ENCODE measurements at places on chromosomes 5 and 9.
A peak's percentile ranks its signal among the peaks of the same experiment; 100 is the strongest.

DNA sequence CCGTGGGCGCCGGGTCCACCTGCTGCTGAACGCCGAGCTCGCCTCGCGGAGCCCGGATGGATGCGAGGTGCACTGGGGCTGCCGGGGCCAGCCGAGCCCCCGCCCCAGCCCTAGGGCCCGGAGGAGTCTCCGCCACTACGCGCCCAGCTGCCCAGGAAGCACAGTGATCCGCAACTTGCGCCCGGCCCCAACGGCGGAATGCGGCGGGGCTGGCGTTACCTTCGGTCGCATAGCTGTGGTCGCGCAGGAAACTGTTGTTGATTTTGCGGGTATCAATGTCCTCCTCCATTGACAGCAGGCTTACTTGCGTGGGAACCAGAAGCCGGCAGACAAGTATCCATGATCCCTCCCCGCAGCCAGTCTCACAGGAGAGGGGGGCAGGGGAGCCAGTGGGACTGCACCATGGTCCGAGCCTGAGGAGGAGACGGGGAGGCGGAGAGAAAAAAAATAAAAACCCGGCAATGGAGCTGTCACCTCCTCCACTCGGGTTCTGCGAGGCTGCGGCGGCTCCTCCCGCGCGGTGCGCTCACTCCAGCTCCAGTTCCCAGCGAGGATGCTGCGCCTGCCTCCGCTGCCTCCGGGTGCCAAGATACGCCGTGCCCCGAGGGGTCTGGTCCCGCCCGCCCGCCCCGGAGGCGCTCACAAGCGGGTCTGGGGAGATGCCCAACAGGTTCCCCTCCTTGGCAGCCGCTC lies 628 bp downstream of the PPP2R2B start:
- DNase-seq, result no peak

GRCh38 chr5:68898951-68899471 lies 194.8 kb upstream of the SLC30A5 start:
- DNase-seq, result no peak

DNA sequence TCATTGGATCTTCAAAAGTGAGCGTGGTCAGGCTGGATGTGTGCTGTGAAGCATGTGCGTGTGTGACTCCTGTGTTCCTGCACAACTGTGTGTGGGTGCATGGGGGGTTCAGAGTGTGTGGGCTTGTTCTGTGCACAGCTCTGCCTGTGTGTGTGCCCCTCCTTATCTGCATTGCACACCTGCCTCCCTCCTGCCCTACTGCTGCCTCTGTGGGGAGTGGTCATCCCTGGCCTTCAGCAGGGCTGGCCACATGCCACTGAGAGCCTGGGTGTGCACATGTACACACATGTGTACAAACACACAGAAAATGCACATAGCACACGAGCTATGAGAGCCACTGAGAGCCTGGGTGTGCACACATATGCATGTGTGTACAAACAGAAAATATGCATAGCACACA lies 92.1 kb downstream of the CACNA1B start:
- no peak for DNase-seq

DNA sequence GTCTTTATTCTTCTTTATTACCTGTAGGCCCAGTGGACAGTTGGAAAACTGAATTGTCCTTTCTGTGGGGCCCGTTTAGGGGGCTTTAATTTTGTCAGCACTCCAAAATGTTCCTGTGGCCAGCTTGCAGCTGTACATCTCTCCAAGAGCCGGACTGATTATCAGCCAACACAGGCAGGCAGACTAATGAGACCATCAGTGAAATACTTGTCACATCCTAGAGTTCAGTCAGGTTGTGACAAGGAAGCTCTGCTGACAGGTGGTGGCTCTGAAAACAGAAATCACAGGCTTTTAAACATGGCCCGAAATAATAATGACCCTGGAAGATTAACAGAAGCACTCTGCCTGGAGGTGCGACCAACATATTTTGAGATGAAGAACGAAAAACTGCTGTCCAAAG lies 47.9 kb downstream of the RNF180 start:
- no peak for DNase-seq

- DNase-seq, result peak; percentile 4
These were observed 233.8 kb upstream of the TMEM161B start for GRCh38 chr5:88502179-88503040.

DNA sequence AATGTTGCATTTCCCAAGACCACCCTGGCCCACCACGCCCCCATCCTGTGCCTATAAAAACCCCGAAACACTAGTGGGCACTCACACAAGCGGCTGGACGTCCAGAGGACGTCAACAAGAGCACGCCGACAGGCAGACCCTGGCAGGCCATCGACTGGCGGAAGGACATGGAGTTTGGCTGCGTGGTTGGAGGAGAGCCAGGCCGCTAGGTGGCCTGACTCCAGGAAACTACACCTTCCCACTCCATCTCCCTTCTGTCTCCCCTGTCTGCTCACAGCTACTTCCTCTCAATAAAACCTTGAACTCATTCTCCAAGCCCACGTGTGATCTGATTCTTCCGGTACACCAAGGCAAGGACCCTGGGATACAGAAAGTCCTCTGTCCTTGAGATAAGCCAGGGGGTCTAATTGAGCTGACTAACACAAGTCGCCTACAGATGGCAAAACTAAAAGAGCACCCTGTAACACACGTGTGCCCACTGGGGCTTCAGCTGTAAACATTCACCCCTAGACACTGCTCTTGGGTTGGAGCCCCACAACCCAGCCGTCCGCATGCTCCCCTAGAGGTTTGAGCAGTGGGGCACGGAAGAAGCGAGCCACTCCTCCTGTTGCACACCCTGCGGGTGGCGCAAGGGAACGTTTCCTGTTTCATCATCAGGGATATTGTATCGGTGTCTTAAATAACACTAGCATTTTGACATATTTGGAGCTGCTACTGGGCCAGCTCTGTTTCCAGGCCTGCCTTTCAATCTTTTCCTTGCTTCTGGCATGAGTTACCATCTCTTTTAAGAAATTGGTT lies 54.5 kb upstream of the TAF11L2 start:
- no peak for DNase-seq

- DNase-seq, result no peak
These were observed 96.8 kb downstream of the FBXO4 start for GRCh38 chr5:42021923-42022322.

GRCh38 chr5:158011422-158011821 lies 152.5 kb upstream of the CLINT1 start:
- DNase-seq, result no peak

DNA sequence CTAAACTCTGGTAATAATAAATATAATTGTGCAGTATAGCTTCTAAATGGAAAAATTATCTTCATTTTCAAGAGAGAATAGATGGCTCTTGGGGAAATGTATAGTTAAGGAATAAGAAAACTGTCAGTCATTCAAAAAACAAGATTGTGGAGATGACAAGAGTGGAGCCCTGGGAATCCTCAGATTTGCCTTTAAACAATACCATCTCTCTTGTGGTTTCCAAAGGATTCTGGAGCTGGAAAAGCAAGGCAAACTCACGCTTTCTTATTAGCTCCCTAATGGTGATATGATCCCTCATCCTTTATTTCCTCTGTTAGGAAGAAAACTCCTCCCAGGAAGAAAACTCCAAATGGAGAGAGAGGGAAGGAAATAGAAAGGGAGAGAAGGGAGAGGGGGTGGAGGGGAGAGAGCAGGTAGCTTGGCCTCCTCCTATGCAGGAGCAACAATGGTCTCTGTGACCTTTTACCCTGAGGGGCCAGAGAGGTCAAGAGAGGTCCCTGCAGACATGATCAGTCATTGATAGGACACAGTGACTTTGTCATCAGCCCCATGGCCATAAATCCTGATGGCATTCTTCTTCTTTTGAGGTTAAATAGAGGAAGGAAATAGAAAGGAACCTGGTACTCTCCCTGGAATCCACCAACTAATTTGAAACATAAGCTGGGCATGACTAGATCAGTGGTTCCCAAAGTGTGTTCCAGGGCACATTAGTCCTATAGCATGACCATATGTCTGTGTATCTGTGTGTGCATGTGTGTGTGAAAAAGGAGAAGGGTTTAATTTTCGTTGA lies 312.2 kb downstream of the ARRDC3 start:
- no peak for DNase-seq

GRCh38 chr9:71209890-71210289 lies 88.5 kb upstream of the TRPM3 start:
- no peak for DNase-seq

DNA sequence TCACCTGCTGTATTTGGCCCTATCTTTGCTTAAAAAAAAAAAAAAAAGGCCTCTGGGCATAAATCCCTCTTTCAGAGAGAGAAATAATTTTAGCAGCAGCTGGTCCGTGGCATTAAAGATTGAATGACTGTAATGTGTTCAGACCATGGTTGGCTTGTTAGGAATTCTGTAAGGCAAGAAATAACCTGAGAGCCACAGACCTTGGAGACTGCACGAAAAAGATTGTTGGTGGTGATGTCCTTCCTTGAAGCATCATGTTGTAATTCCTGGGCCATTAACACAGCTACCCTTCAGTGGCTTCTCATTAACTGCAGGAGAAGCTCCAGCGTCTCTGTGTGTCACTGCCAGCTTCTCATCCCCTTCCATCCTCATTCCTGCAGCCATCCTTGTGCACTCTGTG lies 79.0 kb downstream of the SGCD start:
- DNase-seq, result no peak

GRCh38 chr9:111016016-111016415 lies 22.3 kb downstream of the LPAR1 start:
- no peak for DNase-seq

- no peak for DNase-seq
These were observed 23.1 kb downstream of the VCAN start for GRCh38 chr5:83494666-83495065.

- DNase-seq, result no peak
These were observed 160.7 kb downstream of the ICE1 start for GRCh38 chr5:5583023-5583765.

- no peak for DNase-seq
These were observed 19.5 kb downstream of the SRFBP1 start for GRCh38 chr5:121981254-121981653.

GRCh38 chr5:174177976-174178605 lies 132.6 kb downstream of the NSG2 start:
- DNase-seq, result no peak

DNA sequence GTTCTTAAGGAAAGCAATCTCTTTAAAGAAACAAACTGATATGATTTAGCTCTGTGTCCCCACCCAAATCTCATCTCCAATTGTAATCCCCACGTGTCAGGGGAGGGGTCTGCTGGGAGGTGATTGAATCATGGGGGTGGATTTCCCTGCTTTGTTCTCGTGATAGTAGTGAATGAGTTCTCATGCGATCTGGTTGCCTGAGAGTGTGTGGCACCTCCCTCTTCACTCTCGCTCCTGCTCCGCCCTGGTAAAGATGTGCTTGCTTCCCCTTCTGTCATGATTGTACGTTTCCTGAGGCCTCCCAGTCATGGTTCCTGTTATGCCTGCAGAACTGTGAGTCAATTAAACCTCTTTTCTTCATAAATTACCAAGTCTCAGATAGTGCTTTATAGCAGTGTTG lies 412.7 kb upstream of the SMC2 start:
- DNase-seq, result no peak

Measured in activated CD4-positive, alpha-beta T cell treated with anti-CD3 and anti-CD28 coated beads for 4 hours (primary cell).